Fibroblast of skin of back (primary cell): ENCODE measurements at places on chromosomes 16 and 17.

DNA sequence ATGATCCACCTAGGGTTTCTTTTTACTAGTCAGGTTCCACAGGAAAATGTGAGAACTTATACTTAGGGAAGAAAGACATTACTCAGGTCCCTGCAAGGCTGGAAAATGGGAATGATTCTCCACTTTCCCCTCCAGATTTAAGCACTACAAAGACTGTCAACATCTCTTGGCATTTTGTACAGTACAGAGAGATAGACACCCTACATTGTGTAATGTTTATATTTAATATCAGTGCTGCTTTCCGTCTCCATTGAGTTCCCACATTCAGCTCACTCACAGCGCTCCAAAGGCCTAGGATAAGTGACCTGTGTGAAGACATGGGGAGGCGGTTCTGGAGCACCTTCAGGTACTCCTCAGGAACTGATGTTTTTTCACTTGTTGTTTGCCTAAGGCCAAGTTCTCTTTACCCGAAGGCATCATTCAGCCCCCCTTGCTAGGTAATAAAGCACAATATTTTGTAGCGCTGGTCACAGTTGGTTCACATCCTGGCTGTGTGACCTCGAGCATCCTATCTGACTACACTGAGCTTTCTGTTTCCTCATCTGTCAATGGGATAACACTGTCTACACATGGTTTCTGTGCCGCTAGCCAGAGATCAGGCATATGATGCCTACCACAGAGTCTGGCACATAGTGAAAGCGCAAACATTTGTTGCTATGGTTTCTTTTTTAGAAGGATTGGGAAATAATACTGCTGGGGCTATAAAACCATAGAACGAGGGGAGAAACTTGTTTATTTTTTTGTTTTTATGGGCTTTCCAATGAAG is 226.6 kb downstream of the ZFHX3 start:
- no peak for DNase-seq

DNA sequence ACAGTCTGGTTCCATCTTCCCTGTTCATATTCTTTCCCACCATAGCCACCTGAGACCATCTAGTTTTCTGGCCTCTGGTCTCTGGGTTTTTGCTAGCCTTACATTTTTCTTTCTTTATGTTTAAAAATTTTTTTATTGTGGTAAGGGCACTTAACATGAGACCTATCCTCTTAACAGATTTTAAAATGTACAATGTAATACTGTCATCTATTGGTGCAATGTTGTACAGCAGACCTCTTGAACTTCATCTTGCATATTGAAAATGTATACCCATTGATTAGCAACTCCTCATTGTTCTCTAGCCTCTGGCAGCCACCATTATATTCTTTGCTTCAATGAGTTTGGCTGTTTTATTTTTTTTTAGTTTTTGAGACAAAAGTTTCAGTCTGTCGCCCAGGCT is 39.2 kb downstream of the ITGAM start:
- DNase-seq, result no peak

DNA sequence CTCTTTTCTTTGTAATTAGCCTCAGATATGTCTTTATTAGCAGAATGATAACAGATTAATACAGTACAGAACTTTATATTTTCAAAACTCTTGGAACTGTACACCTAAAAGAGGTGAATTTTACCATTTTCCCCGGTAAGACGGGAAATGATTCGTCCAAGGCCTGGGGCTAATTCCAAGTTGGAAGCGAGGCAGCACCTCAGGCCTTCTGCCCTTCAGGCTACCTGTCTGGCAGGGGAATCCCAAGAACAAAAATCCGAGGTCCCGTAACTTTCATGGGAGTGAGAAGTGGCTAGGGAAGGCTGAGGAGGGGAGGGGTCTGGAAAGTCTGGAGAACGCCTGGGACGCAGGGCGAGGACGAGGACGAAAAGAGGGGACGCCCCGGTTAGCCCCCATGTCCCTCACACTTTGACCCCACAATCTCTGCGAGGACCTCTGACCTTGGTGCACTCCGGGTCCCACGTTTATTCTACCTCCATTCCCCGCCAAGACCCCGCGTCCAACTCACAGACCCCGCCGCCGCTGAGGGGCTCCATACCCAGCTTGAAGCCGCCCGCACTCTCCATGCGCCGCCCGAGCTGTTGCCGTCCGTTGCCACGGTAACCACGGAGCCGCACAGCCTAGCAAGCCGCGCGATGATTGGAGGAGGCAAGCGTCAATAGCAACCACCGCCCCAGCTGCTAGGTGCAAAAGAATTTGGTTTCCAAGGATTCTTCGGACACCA is at the start of gene HYDIN:
Gene HYDIN (minus strand): TSS at position 601 of the 724 bp plus-strand sequence. CDS start 43,827 bp downstream, outside the sequence.
- DNase-seq, result peak; percentile 43

GRCh38 chr16:82440336-82440735 is 186.4 kb upstream of the CDH13 start:
- no peak for DNase-seq

DNA sequence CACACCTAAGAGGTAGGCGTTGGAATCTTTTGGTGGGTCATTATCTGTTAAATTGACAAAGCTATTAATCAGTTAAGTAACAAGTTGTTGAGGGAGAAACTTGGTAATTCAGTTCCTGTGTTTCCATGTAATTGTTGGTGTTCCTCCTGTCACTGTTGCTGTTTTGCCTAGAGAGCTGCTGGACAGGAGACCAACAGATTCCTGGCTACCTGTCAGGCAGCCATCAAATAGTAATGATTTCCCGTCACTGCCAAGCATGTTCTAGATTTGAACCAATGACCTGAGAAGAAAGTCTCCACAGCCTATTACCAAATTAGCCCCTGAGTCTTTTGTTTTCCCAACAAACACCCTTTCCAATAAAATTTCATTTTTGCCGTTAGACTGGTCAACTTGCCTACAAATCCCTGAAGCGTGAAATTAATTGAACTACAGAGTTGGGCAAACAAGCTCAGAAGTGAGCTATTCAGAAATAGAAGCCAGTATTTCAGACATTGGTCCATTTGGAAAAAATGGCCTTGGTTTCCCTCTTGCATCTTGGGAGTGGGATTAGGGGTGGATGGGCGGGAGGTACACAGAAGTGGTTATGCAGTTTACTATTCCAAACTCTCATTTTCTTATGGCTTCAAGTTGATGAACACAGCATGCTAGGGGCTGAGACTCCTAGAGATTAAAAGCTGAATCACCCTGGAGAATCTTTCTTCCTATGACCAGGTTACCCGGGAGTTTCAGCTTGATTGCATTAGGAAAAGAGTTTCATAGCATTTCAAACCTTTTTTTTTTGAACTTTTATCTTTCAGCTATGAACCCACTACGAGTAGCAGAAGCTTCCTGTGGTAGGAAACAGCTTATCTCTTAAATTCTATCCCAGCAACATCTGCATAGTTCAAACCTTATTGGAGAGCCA is 262.8 kb upstream of the MAF start:
- no peak for DNase-seq

DNA sequence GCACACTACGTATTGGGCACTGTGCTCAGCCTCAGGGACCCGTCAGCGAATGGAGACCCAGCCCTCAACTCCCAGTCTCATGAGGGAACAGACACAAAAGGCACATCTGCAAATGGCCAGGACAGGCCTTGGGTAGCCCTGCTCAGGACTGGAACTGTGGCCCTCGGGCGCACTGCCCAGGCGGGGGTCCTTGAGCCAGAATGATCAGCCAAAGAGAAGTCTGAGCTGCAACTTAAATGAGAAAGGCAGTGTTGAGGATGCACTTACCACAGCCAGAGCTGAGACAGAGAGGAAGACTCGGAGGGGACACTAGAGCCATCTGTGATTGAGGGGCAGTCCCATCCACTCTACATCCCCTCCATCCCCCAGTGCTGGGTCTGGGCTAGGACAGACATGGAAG is 117.3 kb downstream of the C16orf95 start:
- DNase-seq, result no peak

DNA sequence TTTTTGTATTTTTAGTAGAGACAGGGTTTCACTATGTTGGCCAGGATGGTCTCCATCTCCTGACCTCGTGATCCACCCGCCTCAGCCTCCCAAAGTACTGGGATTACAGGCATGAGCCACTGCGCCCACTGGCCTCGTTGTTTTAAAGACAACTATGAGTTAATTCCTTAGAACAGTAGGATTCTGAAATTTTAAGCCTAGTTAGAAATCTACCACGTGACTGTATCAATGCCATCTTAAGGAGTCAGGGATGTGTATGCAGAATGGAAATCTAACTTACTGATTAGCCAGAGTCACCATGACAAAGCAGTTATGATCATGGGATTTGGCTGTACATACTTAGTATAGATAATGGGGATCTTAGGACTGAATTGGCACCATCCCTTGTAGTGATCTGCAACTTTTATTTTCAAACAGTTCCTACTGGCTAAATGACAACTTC is 2.8 kb downstream of the CEP20 start:
- DNase-seq, result no peak

GRCh38 chr16:26642047-26642664 is 424.6 kb upstream of the C16orf82 start:
- no peak for DNase-seq

GRCh38 chr16:88963583-88963982 is 13.4 kb downstream of the CBFA2T3 start:
- no peak for DNase-seq

GRCh38 chr16:51723036-51723724 is 572.1 kb upstream of the SALL1 start:
- no peak for DNase-seq

DNA sequence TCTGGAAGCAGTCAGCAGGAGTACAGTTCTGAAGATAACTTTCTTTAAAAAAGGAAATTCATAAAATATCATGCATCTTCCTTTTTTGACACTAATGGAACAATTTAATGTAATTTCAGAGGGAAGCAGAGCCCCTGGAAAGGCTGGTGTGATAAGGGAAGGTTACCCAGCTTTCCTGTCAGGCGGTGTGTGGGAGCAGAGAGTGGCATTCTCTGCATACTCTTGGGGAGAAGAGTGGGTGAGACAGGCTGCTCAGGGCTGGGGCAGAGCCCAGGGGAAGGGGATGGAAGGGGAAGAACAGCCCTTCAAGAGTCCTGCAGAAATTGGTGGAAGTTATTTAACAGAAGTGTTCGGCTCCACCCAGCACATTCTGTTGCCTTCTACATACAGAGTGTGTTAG is 84.7 kb downstream of the PRKCB start:
- DNase-seq, result no peak

DNA sequence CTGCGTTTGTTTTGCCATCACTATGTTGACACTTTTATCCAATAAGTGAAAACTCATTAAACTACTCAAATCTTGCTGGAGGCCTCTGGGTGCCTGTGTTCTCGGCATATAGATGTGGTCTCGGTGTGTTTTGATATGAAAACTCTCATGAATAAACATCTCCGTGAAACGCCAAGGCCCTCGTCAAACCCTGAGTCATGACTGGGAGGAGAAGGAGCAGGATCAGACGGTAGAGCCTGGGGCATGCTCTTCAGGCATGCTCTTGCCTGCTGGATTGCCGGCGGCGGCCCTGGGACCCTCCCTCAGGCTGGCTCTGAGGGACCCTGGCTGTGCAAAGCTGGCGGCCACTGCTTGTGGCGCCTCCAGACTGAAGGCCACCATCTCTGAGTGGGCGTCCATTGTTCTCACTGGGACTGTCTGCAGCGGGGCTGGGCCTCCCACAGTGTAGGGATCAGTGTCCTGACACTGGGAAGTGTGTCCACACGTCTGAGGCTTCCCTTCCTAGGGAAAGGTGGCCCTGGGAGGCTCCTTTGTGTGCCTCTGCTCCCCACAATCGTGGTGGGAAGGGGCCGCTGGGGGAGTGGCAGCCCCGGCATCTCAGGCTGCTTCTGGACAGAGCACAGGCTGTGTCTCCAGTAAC is 1.7 kb upstream of the NPB start:
- DNase-seq, result no peak

GRCh38 chr16:50534091-50534490 is 14.1 kb upstream of the NKD1 start:
- DNase-seq, result no peak

GRCh38 chr17:2947996-2948550 is 115.3 kb downstream of the OR1D5 start:
- no peak for DNase-seq

GRCh38 chr17:59267776-59268175 is 47.5 kb downstream of the GDPD1 start:
- no peak for DNase-seq
